ENCODE measurements at places on chromosomes 12 and 14. TPM values are rescaled to one million over a fixed set of nuclear protein-coding genes. Genes with fewer than 3 reads are reported as not detected.

GRCh38 chr12:1837541-1838204, 17.3 kb downstream of the LRTM2 start:
- H3K4me1 ChIP-seq = no peaks in the 10 kb centered on the region
- H3K27ac ChIP-seq = no peak overlapping the region
- H3K4me3 ChIP-seq = no peak overlapping the region
- no peak for DNase-seq

GRCh38 chr14:90040411-90040810, 21.4 kb upstream of the KCNK13 start:
- DNase-seq = no peak
- H3K36me3 ChIP-seq = no peaks in the 10 kb centered on the region
- H3K27ac ChIP-seq = no peak overlapping the region
- no peak overlapping the region for H3K4me3 ChIP-seq
- H3K4me1 ChIP-seq = no peaks in the 10 kb centered on the region

- no peak overlapping the region for H3K27ac ChIP-seq
- peaks cover 7% of the 10 kb centered on the region for H3K4me1 ChIP-seq
- DNase-seq = no peak
- no peaks in the 10 kb centered on the region for H3K36me3 ChIP-seq
- no peaks in the 10 kb centered on the region for H3K27me3 ChIP-seq
These were observed 307.9 kb downstream of the CACNA1C start for GRCh38 chr12:2360630-2361170.

DNA sequence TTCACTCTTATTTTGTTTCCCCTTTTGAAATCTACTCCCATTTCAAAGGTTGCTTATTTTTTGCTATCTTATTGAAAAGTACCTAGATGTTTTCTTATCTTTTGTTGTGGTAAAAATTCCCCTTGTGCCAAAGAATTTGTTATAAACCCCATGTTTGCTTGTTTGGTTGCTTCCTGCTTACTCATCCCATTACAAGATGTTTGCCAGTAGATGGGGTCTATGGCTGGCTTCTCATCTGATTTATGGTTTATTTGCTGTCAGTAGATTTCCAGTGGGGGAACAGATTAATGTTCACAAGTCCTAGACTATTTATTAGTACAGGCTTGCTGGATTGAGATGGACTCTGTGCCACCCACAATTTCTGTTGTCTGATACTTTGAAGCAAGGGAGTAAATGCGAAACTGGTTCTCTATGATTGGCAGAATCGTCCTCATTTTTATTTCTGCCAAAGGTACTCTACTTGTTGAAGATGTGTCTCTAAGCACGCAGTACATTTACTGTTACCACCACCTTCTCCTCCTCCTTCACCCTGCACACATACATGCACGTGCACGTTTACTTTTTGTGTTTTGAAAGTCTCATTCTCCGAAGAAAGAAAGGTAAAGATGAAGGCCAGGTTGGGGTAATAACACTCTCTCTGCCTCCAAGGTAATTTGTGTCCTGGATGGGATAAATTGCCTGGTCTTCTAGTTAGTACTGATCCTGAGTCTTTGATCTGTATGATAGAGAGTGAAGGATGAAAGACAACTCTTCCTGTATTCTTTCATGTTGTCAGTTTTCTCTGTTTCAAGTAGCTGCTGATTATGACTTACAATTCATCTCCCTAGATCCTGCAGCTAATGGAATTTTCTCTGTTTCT, 117.2 kb upstream of the ATP2B1 start:
- H3K4me1 ChIP-seq = no peaks in the 10 kb centered on the region
- no peaks in the 10 kb centered on the region for H3K36me3 ChIP-seq
- no peaks in the 10 kb centered on the region for H3K27me3 ChIP-seq
- DNase-seq = no peak
- no peak overlapping the region for H3K4me3 ChIP-seq
- H3K27ac ChIP-seq = no peak overlapping the region

DNA sequence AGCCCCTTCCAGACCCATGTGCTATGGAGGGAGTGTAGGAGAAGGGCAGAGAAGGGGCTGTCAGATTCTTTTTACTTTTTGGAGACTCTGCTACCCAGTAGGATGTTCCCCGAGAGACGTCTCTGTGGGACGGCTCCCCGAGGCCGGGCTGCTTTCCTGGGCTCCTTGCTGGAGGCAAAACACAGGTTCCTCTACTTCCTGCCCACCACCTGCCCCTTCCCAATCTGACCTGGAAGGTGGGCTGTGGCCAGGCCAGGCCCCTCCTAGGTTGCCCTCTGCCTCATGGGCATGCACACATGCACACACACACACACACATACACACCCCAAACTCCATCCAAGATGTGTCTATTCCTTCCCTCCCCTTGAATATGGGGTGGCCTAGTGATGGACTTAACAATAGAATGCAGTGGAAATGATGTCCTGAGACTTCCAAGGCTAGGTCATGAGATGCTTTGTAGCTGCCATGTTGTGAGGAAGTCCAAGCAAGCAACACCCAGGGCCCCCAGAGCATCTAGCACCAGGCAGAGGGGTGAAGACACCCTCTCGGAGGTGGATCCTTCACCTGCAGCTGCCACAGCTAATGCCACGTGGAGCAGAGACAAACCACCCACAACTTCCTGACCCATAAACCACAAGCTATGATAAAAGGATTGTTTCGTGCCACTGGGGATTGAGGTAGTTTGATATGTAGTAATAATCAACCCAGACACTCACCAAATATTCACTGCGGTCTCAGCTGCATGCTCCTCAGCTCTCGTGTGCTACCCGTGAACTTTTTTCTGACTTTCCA, 1.6 kb upstream of the ASB2 start:
- no peak overlapping the region for H3K4me3 ChIP-seq
- no peaks in the 10 kb centered on the region for H3K36me3 ChIP-seq
- no peaks in the 10 kb centered on the region for H3K27me3 ChIP-seq
- peak overlapping the region; percentile 76 for H3K27ac ChIP-seq

DNA sequence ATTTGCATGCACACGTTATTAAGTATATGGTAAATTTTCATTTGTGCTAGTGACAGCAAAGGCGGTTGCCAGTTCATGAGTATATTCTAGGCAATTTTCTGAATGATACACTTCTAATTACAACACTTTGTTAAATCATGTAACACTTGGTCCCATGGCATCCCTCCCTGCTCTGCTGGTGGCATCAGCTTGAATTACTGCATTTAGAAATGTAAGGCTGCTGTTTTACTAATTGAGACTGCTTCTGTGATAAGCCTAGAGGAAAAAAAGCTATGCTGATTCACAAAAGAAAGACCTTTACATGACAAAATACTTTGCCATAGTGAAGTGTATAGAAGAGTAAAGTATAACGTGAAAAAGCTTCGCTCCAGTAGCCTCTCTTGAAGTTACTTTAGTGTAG, 636.1 kb downstream of the KCNH5 start:
- no peaks in the 10 kb centered on the region for H3K36me3 ChIP-seq
- H3K4me1 ChIP-seq = no peaks in the 10 kb centered on the region
- no peaks in the 10 kb centered on the region for H3K27me3 ChIP-seq
- no peak overlapping the region for H3K4me3 ChIP-seq

DNA sequence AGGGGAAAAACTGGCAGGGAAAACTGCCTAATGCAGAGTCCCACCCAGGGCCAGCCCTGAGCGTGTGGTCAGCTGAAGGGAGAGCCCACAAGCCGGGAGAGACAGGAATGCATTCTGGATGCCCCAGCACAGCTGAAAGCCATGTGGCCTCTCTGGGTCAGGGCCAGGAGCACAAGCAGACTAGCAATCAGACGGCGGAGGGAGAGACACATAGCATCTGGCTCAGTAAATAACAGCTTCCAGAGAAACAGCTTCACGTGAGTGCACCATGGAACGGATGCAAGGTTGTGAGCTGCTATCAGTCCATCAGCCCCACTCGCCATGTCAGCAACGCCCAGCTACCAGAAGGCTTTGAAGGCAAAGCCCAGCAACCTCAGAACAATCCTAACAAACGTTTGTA, 28.2 kb upstream of the TMEM106C start:
- no peak for DNase-seq
- no peaks in the 10 kb centered on the region for H3K27me3 ChIP-seq
- H3K27ac ChIP-seq = no peak overlapping the region
- H3K4me1 ChIP-seq = no peaks in the 10 kb centered on the region
- no peak overlapping the region for H3K4me3 ChIP-seq

- DNase-seq = no peak
- H3K4me1 ChIP-seq = no peaks in the 10 kb centered on the region
- H3K36me3 ChIP-seq = no peaks in the 10 kb centered on the region
- no peaks in the 10 kb centered on the region for H3K27me3 ChIP-seq
- no peak overlapping the region for H3K4me3 ChIP-seq
These were observed 43.9 kb upstream of the ABCC9 start for GRCh38 chr12:21985155-21985554.

DNA sequence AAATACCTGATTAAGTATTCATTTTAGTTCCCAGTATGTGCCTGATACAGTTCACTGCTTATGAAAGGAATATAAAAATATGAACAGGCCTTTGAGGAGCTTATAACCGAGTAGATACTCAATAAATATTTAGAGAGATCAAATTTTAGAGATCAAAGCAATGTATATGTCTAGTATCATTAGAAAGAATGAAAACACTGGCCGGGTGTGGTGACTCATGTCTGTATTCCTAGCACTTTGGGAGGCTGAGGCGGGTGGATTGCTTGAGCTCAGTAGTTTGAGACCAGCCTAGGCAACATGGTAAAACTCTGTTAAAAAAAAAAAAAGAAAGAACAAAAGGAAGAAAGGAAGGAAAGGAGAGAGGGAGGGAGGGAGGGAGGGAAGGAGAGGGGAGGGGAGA, 113.2 kb upstream of the EEA1 start:
- H3K27me3 ChIP-seq = no peaks in the 10 kb centered on the region
- H3K36me3 ChIP-seq = no peaks in the 10 kb centered on the region
- DNase-seq = no peak
- peaks cover 17% of the 10 kb centered on the region for H3K4me1 ChIP-seq
- peak overlapping the region; percentile 76 for H3K27ac ChIP-seq

- H3K36me3 ChIP-seq = no peaks in the 10 kb centered on the region
- H3K4me3 ChIP-seq = no peak overlapping the region
- H3K4me1 ChIP-seq = no peaks in the 10 kb centered on the region
- DNase-seq = no peak
- no peak overlapping the region for H3K27ac ChIP-seq
These were observed 48.3 kb upstream of the BCL2L14 start for GRCh38 chr12:12022306-12022936.

DNA sequence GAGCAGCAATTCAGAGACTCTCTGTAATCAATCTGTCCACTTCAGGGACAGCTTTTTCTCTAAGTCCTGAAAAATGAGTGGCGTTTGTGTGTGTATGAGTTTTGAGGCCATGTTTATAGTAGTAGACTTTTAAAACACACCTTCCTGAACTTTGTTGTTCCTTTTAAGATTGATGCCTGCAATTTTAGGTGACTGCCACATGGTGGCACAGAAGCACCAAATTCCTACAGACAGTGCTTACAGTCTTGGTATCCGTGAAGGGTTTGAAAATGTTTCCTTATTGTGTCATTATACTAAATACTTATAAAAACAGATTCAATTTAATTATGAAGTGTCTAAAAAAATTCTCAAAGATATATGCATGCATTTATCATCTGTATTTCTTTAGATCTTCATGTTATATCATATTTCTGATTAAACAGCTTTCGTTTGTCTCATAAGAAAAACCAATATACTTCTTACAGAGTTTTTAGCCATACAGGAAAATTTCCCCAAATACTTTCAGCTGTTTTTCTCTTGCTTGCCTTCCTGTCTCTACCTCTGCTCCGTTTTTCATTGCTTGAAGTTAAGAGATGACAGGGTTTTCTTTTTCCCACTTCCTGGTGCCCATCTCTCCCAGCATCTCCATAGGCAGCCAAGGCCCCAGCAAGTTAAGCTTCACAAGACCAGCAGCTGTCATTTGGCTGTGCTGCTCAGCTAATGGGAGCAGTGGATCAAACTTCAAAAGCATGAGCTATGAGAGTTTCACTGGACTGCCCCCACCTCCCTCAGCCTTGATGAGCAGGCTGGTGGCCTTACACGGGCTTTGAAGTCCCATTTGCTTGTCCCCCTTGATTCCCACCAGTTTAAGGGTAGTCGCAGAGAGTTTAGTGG, 259.6 kb downstream of the AKAP6 start:
- no peak overlapping the region for H3K27ac ChIP-seq
- no peaks in the 10 kb centered on the region for H3K27me3 ChIP-seq
- H3K4me3 ChIP-seq = no peak overlapping the region

DNA sequence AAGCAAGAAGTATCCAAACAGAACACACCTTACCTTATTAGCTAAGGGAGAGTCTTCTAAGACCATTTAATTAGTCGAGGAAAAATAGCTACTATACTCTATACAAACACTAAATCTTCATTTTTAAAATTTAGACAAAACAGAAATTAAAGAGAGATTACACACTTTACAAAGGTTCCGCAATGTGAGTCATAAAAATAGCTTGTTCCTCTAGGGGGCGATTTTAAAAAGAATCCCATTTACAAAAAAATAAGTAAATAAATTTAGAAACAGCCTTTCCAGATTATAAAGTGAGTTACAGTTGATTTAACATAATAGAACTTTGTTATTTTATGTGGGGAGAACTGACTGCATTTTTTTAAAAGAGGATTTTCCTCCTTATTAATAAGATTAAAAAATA, 201.6 kb downstream of the PAX9 start:
- H3K27me3 ChIP-seq = no peaks in the 10 kb centered on the region
- H3K36me3 ChIP-seq = no peaks in the 10 kb centered on the region
- no peak overlapping the region for H3K27ac ChIP-seq
- no peak for DNase-seq
- no peaks in the 10 kb centered on the region for H3K4me1 ChIP-seq
- no peak overlapping the region for H3K4me3 ChIP-seq

GRCh38 chr14:106346534-106347290, 820.3 kb downstream of the TMEM121 start:
- H3K4me3 ChIP-seq = no peak overlapping the region
- no peak overlapping the region for H3K27ac ChIP-seq
- DNase-seq = no peak
- no peaks in the 10 kb centered on the region for H3K4me1 ChIP-seq
- H3K27me3 ChIP-seq = no peaks in the 10 kb centered on the region

- no peak for DNase-seq
- peaks cover 69% of the 10 kb centered on the region for H3K27me3 ChIP-seq
- H3K27ac ChIP-seq = no peak overlapping the region
These were observed 1.2 kb downstream of the PIANP start for GRCh38 chr12:6699259-6699988.

GRCh38 chr12:99068993-99069747, 424.1 kb downstream of the APAF1 start:
- H3K27ac ChIP-seq = no peak overlapping the region
- DNase-seq = no peak
- H3K36me3 ChIP-seq = no peaks in the 10 kb centered on the region
- no peaks in the 10 kb centered on the region for H3K4me1 ChIP-seq
- no peak overlapping the region for H3K4me3 ChIP-seq

- H3K4me1 ChIP-seq = no peaks in the 10 kb centered on the region
- no peaks in the 10 kb centered on the region for H3K36me3 ChIP-seq
- H3K27me3 ChIP-seq = peaks cover 23% of the 10 kb centered on the region
- no peak overlapping the region for H3K27ac ChIP-seq
- no peak overlapping the region for H3K4me3 ChIP-seq
These were observed 10.8 kb downstream of the BEGAIN start for GRCh38 chr14:100576091-100577085.

CNTN1 gene
- 3.2 TPM for total RNA-seq

IFNG-AS1 gene
- 7.1 TPM for total RNA-seq

HHIPL1 gene
- 31.0 TPM for total RNA-seq

RNF212B gene
- not detected for total RNA-seq

GPD1 gene
- not detected for total RNA-seq

RTN1 gene
- 4.6 TPM for total RNA-seq

PLBD1 gene
- 74.6 TPM for total RNA-seq

KRT79 gene
- total RNA-seq = not detected

CLEC2A gene
- total RNA-seq = not detected

RAP1B gene
- 246 TPM for total RNA-seq

TMEM132C gene
- total RNA-seq = 0.20 TPM

SCNN1A gene
- total RNA-seq = 565 TPM

NXPH4 gene
- total RNA-seq = not detected

MSI1 gene
- total RNA-seq = not detected

DRAM1 gene
- 3.7 TPM for total RNA-seq

CD4 gene
- total RNA-seq = 1.00 TPM

OTX2 gene
- not detected for total RNA-seq

Data from transverse colon (tissue), 4 donors.